ENCODE measurements at places on chromosomes 16 and 17.

DNA sequence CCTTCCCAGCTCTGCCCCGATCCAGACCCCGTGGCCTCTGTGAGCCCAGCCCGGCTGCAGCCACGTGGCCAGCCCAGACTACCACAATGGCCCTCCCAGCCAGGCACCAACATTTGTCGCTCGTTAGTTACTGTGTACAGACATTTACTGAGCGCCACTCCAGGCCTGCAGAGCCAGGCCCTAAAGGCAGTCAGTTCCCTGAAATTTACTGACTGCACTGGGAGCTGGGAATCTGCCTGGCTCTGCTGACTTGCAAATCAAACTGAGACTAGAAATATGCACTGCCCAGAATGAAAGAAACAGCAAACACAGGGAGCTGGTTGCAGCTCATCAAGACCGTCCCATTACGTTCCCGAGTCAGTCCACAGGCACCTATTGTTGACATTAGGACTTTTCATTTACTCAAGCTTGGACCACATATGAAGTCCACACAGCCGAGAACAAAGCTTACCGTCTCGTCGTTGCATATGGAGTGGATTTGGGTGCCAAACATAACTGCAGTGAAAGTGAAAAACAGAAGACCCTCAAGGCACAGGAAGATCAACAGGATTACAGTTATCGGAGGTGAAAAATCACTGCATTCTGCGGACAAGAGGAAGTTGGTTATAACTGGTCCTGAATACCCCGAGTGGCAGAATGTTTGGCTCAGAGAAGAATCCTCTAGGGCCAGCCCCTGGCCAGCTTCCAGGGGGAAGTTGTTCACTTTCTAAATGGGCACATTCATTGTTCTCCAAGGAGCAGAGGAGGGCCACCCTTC lies 34.5 kb downstream of the ZDHHC7 start:
- no peak for DNase-seq

DNA sequence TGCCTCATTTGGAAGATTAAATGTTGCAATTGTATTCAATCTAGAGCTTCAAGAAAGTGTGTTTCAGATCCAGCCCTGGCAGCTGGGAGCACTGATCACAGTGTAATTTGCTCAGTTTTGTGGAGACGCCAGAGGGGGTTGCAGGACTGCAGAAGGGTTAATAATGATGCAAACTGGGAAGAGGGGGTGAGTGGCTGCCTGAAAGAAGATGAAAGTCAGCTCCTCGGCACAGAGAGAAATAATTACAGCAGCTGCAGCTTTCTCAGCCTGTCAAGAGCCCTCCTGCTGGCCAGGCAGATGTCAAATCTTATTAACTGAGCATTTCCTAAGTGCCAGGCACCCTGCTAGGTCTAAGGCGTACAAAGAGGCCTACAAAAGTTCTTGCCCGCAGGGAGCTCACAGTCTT lies 97.7 kb downstream of the ZNF18 start:
- DNase-seq, result no peak

DNA sequence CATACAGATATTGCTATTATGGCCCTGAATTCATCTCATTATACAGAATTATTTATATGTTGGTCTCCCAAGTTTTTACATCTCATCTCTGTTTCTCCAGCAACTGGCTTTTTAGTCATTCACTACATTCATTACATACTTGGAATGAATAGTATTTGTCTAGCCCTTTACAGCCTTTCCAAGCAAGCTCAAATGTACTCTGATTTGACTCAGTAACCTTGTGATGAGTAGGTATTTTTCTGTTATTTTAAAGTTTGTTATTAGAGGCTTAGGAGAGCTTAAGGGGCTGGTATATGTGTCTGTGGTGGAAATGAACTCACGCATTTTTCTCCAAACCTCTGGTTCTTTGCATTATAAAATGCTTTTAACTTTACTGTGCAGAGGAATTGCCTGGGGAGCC lies 224.7 kb downstream of the SNX29 start:
- no peak for DNase-seq

DNA sequence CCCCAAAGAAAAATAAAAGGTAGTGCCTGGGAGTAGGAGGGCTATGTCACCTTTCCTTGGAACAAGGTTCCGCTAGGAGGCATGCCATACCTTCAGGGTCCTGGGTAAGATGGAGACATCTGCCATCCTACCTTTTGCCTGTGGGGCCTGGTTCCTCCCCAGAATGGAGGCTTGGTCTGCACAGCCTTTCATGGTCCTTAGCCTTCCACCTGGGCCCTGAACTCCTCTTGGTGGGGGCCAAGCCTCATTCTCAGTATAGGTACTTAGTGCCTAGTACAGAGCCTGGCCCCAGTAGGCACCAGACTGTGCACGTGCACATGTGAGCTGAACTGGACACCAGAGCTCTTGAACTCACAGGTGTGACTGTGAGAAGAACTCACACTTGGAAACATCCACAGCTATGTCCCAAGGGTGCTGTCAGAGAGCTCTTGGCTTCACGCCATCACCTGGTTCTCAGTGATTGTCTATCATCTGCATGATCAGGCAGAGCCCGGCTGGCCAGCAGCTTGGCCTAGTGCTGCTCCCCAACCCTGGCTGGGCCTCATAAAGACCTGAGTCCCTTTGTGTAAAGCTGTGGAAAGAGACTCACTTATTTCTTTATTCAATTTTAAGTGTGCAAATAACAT lies 143.2 kb downstream of the SOCS1 start:
- DNase-seq, result no peak

DNA sequence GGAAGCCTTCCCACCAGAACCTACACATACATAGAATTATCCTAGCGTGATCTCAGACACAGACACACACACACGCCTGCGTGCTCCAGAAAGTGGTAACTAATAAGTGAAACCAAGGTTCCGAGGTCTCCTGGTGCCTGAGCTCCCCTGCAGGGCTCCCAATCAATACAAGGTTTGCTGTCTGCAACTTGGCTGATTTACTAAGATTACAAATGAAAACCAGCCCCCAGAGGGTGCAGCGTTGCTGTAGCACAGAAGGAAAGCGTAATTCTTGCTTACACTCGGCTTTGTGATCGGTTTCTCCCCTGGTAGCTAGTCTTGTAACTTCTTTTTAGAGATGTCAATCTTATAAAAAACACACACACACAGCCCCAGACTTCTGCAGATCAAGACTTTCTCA lies 334.1 kb upstream of the XYLT1 start:
- DNase-seq, result no peak

- no peak for DNase-seq
These were observed 2.2 kb downstream of the KRTAP4-12 start for GRCh38 chr17:41121742-41122141.

DNA sequence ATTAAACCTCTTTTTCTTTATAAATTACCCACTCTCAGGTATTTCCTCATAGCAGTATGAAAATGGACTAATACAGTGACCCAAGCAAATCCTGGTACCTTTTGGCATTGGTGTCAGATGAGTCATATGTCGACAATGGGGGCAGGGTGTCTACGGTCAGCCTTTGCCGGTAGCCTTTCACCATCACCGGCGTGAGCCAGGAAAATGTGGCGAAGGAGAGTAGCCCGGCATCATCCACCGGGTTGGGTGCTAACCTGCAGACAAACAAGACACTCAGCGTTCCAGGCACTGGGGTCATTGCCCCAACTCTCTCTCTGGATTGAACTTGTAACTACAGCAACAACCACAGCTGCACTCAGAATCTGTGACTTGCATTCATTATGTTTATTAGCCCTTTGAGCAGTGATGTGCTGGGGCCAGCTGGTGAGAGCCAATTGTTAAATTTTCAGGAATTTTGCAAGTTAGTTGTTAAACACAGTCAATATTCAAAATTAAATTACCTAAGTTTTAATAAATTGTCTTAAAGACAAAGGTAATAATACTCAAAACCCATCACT lies 11.9 kb downstream of the ABCC12 start:
- no peak for DNase-seq
